ENCODE measurements at places on chromosomes 4 and X. TPM values are rescaled to one million over a fixed set of nuclear protein-coding genes. Genes with fewer than 3 reads are reported as not detected.

DNA sequence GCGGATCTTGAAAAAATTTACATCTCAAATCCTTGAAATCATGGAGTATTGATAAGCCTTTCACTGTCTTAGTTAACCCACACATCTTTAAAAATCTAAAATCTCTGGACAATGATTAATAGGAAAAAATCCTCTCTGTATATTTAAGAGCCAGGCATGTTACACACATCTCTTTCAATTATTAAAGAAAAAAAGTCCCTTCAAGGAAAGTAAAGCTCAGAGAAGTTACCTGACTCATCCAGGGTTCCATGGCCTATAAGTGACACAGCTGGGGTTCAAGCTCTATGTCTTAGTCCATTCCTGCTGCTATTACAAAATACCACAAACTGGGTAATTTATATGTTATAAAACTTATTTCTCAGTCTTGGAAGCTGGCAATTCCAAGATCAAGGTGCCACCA lies 14.2 kb upstream of the FGF16 start:
- no peak overlapping the region for H3K27ac ChIP-seq
- no peak overlapping the region for H3K4me3 ChIP-seq
- no peaks in the 10 kb centered on the region for H3K4me1 ChIP-seq
- H3K27me3 ChIP-seq: no peaks in the 10 kb centered on the region

GRCh38 chrX:19152762-19153161 lies 30.5 kb upstream of the ADGRG2 start:
- H3K36me3 ChIP-seq: no peaks in the 10 kb centered on the region
- H3K27me3 ChIP-seq: no peaks in the 10 kb centered on the region
- DNase-seq: no peak
- H3K4me3 ChIP-seq: no peak overlapping the region

The VCX3A gene
- total RNA-seq: not detected

The APLN gene
- 5.3 TPM for total RNA-seq

DNA sequence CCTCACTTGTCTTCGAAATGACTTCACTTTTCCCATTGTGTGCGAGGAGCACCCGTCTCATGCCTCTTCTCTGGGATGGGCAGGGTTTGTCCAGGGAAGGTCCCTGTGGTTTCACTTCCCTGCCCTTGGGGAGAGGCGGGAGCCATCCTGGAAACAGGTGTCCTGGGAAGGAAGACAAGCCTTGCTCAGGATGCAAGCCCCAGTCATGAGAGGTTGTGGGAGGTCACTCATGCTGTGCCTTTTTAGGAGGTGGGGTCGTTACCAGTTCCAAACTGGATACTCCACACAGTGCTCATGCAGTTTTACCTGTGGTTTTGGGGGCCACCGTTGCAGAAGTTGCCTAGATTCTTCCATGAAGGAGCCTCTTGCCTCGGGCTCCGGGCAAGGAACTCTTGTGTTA lies 3.8 kb downstream of the RGS12 start:
- H3K4me3 ChIP-seq: no peak overlapping the region
- no peak overlapping the region for H3K27ac ChIP-seq

The LUZP4 gene
- not detected for total RNA-seq

GRCh38 chr4:11438647-11439046 lies 10.0 kb upstream of the HS3ST1 start:
- DNase-seq: no peak
- H3K4me1 ChIP-seq: no peaks in the 10 kb centered on the region
- no peaks in the 10 kb centered on the region for H3K27me3 ChIP-seq
- H3K27ac ChIP-seq: no peak overlapping the region
- H3K4me3 ChIP-seq: no peak overlapping the region
- no peaks in the 10 kb centered on the region for H3K36me3 ChIP-seq

GRCh38 chr4:108144451-108144850 lies 24.3 kb downstream of the LEF1 start:
- H3K27ac ChIP-seq: no peak overlapping the region
- no peak overlapping the region for H3K4me3 ChIP-seq
- H3K36me3 ChIP-seq: no peaks in the 10 kb centered on the region
- no peaks in the 10 kb centered on the region for H3K4me1 ChIP-seq

Data from right lobe of liver (tissue), 6 donors.